Uterine smooth muscle cell (primary cell): ENCODE measurements at places on chromosomes 2 and 18. TPM values are rescaled to one million over a fixed set of nuclear protein-coding genes. Genes with fewer than 3 reads are reported as not detected.

Gene HOXD4
- 0.12 and 0.22 TPM in 2 replicates for total RNA-seq

Gene CYP27A1
- total RNA-seq: 12.7 and 25.1 TPM in 2 replicates

Gene AOX1
- total RNA-seq: 56.2 and 86.3 TPM in 2 replicates

Gene NDUFS1
- total RNA-seq: 151 and 243 TPM in 2 replicates

Gene STPG4
- total RNA-seq: 0.12 and 0.44 TPM in 2 replicates

Gene LBX2
- 1.4 and 2.0 TPM in 2 replicates for total RNA-seq
